Motor neuron (in vitro differentiated cells): ENCODE measurements at places on chromosomes 2 and 18.

GRCh38 chr2:154484338-154485099, 214.0 kb upstream of the KCNJ3 start:
- ATAC-seq, result peak; percentile 47

GRCh38 chr18:23341983-23342382, 111.1 kb upstream of the RIOK3 start:
- no peak for ATAC-seq

DNA sequence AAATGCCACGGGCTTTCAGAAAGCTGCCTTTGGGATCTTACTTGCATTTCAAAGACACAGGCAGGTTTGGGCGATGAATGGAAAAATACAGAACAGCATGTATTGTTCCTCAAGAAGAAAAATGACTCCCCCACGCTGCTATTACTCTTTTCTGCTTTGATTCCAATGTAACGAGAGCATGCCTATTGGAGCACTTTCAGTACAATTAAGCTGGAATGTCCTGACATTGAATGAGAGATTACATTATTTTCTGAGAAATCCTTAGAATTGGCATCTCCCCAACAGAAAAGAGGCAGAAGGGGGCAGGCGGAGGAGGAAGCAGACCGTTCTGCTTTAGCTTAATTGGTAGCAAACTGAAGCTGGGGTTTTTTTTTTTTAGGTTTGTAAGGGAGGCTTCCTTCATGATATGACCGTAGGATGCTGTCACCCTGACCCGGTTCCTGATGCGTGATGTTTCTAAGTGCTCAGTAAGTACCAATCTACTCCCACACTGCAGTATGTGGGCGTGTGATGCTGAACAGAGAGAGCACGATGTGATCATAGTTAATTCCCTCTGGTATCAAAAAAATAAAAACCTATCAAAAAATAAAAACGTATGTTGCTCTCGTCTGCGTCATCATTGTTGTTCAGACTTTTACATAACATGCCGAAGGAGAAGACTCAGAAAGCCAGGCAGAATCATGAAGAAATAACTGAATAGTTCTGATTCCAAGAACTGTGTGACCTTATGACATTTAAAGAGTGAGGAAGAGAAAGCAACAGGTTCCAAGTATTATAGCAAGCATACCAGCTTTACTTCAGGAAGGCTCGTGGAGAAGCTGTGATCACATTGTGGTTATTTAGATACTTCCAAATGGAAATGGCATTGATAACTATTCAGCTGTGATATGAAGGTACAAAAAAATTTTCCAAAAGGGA, 40.5 kb downstream of the LONRF2 start:
- peak; percentile 37 for ATAC-seq

GRCh38 chr18:80074697-80075096, 34.4 kb upstream of the ADNP2 start:
- peak; percentile 15 for ATAC-seq

DNA sequence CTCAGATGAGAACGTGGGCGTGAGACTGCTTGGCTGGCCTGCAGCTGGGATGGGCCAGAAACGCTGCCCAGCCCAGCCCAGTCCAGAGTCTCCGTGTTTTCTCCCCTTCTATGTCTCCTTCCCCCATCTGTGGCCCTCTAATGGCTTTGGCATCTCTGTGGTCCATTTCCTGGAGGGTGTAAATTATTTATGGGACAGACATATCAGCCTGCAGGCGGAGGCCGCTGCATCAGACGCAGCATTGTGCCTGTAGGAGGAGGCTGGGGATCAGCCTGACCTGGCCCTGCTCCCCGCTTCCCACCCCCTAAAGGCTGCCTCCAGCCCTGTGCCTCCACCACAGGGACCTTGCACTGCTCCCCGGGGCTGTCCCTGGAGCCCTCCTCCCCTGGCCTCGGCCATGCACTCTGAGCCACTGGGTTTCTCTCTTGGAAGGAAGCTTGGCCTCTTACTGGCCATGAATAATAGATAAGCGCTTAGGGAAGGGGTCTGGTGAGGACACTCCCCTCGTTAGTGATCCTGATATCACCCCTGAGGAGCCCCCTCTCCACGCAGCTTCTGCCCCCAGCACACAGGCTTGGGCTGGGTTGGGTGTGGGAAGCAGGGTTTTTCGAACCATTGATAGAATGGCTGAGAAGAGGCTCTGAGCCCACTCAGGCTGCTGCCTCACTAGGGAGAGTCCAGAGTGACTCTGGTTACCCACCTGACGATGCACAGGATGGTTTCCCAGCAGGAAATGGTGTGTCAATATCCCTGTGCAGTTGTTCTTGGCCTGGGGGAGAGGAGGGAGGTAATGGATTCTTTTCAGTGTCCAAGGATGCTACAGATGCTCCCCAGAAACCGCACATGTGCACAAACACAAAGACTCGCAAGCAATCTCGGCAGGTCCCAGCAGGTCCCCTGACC, 185.5 kb downstream of the MYCN start:
- no peak for ATAC-seq

DNA sequence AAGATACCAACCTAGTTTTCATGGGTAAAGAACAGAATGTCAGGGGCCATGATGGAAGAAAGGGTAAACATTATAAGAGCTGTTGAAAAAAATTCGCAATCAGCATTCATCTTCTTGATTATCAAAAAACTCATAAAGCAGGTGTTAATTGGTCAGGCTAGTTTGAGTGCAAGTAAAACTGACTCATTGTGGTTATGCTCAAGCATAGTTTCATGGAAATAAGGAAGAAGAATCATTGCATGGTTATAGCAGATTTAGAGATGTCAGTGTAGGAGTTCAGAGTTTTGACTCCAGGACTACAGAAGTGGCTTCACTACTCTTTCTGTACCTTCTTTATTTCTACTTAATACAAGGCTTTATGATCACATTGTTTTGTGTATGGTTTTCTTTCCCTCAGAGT, 26.9 kb upstream of the CDH19 start:
- ATAC-seq, result no peak

DNA sequence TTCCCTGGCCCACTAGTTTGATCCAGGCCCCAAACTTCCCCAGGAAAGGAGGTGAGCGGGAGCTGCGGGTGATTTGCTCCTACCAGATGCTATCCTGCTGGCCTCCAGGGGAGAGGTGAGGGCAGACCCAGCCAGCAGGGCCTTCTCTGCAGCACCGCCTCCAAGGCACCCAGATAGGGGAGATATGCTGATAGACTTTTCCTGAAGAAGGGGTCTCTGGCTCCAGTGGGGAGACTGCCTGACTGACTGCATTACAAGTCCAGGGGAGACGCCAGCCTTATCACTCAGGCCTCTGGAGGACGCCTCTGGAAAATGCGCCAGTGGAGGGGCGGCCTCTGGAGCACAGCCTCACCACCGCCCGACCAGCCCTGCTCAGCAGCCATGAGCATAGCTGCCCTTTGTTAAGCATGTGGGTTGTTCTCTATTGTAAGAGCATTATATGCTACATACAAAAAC, 60.6 kb upstream of the SMAD7 start:
- no peak for ATAC-seq

- no peak for ATAC-seq
Observed at GRCh38 chr2:200466425-200467418, 43.1 kb downstream of the KCTD18 start.

- ATAC-seq, result no peak
Observed at GRCh38 chr2:109080109-109080508, 48.9 kb upstream of the SH3RF3 start.

- ATAC-seq, result peak; percentile 56
Observed at GRCh38 chr18:39051013-39051412, 1485.4 kb upstream of the CELF4 start.

GRCh38 chr2:193371200-193371599, 1176.5 kb upstream of the TMEFF2 start:
- no peak for ATAC-seq

- ATAC-seq, result no peak
Observed at GRCh38 chr18:57627488-57627887, 5.9 kb upstream of the NARS1 start.

DNA sequence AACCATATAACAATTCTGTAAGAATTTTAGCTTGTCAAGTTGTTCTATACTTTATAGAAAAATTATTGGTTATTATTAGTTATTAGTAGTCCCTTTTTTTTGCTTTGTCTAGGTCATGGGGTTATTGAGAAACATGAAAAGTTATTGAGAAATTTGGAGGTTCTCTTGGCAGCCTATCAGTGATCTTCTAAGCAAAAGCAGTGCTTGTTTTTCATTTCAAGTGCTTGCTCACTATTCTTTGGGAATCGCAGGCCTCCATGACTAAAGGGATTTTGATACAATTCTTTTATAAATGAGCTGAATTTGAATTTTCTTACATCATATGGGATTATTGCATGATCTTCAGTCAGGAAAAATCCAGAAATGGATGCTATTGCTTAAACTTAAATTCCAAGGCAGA, 25.8 kb downstream of the PLEKHA3 start:
- no peak for ATAC-seq

DNA sequence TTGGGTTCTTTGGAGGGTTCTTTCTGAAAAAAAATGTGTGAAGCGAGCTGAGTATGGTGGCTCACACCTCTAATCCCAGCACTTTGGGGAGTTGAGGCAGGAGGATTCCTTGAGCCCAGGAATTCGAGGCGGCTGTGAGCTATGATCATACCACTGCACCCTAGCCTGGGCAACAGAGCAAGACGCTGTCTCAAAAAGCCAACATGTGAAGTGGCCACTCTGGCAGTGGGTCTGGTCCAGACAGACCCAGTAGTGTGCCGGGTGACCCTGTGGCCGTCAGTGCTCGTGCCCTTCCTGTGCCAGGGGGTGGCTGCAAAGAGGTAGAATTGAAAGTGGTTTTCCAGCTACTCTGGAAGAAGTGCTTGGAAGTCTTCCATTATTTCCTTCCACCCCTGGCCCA, 11.6 kb downstream of the KLF11 start:
- ATAC-seq, result no peak

DNA sequence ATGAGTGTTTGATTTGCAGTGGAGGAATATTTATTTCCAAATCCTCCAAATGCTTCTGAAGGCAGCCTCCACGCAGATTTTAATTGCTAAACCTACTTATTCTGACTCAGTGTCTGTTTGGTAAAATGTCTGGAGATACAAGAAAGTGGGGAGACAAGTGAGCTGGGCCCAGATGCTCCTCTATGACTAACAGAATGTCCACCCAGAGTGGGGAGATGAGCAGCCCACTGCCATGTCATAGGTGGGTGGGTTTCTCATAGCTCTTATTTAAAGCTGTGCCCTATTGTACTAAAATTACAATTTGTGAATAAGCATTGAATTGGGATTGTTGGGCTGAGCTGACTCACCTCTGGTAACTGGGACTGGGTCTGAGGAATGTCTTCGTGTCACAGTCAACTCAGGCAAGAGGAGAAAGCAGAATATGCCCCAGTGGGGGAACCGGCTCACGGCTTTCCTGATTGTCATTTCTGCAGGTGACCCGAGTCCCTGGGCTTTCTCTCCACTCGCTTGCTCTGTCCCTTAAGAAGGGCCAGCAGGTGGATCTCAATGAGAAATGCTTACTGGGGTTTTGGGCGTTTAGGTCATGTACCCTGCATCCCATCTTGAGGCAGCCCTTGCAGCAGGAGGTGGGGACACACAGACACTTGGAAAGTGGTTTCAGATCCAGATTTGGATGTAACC, 116.3 kb upstream of the SPRED2 start:
- peak; percentile 44 for ATAC-seq

GRCh38 chr2:86223140-86223926, 24.1 kb downstream of the MRPL35 start:
- ATAC-seq, result peak; percentile 89

DNA sequence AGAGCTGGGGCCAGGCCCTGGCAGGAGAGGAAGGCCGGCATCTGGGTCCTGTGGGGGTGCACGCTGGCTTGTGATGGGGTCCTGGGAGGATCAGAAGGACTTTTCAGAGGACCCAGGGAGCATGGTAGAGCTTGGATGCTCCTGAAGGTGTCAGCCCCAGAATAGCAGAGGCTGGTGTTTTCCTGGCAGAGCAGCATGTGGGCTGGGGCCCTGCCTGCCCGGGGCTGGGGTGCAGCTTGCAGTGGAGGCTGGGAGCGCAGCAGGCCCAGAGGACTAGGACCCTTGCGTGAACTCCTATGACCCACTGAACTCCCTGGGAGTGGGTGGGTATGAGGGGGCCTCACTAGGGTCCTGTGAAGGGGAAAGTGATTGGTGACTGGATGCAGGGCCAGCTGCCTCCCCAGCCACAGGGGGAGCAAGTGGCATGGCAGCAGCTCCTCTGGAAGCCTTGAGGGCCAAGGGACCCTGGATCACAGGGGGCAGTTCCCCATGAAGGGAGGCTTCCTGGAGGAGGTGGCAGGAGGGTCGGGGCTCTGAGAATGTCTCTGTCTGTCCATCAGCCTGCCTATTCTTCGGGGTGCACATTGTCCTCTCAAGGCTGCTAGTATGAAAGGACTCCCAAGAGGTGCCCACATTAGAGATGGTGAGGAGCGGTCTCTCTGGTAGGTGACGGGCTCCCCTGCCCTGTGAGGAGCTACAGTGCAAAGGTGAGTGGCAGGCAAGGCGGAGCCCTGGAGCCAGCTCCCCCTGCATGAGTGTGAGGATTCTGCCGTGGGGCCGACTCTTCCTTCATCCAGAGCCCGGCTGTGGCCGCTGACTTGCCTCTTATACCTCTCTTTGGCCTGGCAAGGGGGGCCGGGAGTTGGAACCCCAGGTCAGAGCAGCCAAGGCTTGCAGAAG, 249.0 kb downstream of the DYSF start:
- no peak for ATAC-seq

GRCh38 chr18:70464343-70465114, 175.7 kb downstream of the SOCS6 start:
- peak; percentile 84 for ATAC-seq

DNA sequence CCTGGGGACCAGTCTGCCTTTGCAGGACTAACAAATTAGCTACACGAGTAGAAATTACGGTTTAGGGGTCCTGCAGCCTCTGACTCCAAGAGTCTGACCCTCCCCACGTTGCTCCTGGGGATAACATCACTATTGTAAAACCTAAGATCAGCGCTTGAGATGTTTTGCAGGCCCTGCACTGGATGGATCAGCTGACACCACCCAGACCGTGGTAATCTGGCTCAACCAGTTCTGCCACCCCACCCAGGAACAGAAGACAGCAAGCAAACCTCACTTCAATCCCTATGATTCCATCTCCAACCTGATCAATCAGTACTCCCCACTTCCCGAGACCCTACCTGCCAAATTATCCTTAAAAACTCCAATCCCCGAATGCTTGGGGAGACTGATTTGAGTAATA, 31.7 kb downstream of the NGEF start:
- no peak for ATAC-seq

DNA sequence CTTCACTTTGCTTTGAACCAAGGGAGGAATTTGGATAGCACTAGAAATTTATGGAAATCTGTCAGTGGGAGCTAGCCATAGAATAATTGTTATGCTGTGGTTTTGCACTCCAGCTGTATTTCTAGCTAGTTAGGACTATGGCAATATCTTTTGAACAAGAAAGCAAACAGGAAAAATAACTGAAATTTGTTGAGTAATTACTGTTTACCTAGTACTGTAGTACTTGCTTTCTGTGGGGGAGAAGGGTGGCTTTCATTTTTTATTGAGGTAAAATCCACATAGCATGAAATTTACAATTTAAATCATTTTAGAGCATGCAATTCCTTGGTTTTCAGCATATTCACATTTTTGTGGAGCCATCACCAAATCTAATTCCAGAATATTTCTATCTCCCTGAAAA, 28.4 kb downstream of the MBD5 start:
- ATAC-seq, result no peak
